ENCODE measurements at places on chromosomes 12 and 14. TPM values are rescaled to one million over a fixed set of nuclear protein-coding genes. Genes with fewer than 3 reads are reported as not detected.

Gene HOXC12
- total RNA-seq: not detected

Gene FGD4
- 3.5 TPM for total RNA-seq

Gene PDZRN4
- not detected for total RNA-seq

Gene C12orf60
- total RNA-seq: 0.79 TPM

Gene KRT6C
- total RNA-seq: not detected

Gene DBX2
- not detected for total RNA-seq

Gene BCL7A
- 1.1 TPM for total RNA-seq

Gene SLC7A8
- total RNA-seq: 0.42 TPM

Gene KLRC1
- total RNA-seq: 83.1 TPM

Gene LUM
- total RNA-seq: not detected

- DNase-seq: peak; percentile 52
These were observed 205.4 kb downstream of the DAD1 start for GRCh38 chr14:22383515-22384166.

DNA sequence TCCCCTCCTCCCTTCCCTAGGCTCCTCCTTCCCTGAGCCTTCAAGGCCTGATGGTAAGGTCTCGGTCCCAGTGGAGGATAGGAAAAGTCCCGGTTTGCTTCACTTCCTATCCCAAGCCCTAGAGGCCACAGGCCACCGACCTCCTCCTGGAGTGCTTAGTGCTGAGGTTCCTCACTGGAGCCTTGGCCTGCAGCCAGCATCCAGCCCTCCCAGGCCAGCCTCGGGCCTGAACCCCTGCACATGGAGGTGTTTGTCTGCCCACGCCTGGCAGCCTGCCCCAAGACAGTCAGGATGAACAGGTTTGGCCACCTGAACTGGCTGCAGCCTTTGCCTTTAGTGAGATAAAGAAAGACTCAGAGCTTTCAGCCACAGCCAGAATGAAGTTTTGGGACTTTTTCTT is 15.8 kb upstream of the KRT7 start:
- no peak for DNase-seq

DNA sequence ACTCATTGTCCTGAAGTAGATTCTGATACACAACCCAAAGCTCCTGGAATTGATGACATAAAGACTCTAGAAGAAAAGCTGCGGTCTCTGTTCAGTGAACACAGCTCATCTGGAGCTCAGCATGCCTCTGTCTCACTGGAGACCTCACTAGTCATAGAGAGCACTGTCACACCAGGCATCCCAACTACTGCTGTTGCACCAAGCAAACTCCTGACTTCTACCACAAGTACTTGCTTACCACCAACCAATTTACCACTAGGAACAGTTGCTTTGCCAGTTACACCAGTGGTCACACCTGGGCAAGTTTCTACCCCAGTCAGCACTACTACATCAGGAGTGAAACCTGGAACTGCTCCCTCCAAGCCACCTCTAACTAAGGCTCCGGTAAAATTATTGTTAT is 63.8 kb downstream of the RAD52 start:
- DNase-seq: no peak

DNA sequence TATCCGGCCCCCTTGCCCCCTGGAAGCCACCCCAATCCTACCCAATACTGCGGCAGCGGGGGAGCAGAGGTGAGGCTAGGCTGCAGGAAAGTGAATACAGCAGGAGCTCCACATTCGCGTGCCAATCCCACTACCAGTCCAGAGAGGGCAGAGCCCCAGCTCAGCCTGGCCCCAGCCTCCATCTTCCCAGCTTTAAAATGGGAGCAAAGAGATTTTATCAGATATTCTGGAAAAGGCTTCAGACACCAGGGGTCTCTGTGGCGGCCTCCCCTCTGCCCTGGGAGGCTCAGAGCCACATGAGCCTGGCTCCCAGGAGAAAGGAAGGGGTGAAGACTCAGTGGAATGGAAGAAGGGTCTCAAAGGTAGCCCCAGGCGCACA is 72.7 kb downstream of the NCOR2 start:
- DNase-seq: no peak

GRCh38 chr12:6044082-6044481 is 80.4 kb downstream of the VWF start:
- no peak for DNase-seq

DNA sequence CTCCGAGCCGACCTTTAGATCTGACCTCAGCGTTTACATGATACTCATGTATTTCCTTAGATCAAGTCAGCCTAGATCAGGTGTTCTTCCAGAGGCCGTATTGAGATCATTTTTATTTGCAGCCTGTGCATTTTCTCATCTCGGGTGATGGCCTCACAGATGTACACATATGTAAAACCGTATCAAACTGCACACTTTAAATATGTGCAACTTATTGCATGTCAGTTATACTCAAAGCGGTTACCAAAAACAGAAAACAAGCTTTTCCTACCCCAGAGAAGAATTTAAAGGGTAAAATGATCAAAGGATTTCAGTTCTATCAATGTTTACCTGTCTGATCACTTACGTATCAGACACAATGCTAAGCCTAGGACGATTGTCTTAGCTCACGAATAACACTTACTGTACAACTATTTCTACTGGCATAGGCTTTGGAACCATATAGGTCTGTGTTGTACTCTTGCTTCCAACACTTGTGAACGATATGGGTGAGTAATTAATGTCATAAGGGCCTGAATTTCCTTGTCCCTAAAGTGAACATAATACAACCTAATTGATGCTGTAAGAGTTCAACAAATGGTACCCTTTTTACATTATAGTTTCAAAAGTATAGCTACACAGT is 628 bp upstream of the LLPH start:
- DNase-seq: no peak

- no peak for DNase-seq
These were observed 171.0 kb upstream of the HIF1A start for GRCh38 chr14:61524211-61524806.

DNA sequence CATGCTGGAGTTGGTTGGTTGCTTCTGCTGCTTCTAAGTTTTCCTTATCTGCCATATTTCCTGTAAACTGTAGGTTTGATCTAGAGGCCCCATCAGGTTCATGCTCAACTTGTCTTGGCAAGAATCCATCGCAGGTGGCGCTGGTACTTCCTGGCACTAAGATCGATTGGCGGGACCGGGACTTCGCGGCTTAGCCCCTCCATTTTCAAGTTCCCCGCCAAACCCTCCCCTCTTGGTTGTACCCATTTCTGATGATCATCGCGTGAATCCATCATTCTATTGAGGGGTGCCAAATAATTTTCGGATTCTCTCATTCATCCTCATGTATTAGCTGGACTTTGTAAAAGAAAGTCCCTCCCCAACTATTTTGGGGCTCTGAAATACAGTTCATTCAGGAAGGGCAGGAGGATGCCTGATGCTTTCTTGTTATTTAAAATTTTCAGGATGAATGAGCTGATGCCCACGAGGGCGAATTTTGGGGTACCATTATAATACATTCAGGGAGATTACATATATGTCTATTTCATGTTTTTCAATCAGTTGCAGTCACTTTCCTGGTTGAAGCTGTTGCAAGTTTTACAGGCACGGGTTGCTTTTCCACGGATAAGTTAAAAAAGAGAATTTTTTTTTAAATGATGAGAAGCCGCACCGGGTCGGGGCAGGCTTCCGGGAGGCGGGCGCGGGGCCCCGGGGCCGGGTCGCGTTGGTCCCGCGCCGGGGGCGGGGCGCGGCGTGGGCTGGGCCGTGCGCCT is 395 bp upstream of the BRI3BP start:
- DNase-seq: peak; percentile 94

DNA sequence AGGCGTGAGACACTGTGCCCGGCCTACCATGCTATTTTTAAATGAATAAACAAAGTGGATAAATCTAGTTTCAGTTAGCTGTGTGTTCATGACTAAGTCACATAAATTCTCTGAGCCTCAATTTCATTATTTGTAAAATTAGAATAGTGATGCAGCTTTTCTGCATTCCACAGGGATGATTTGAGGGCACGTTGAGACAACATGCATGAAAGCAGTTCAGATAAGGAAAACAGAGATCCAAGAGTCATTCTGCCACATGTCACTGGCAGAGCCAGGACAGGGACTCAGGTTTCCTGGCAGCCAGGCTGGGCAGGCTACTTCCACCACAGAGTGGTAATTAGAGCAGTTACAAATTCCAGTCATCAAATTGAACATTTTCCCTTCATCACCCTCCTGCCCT is 2.9 kb upstream of the PPP4R4 start:
- DNase-seq: no peak

GRCh38 chr12:54160769-54161480 is 27.9 kb downstream of the SMUG1 start:
- DNase-seq: no peak

GRCh38 chr14:49853572-49854375 is 1.2 kb upstream of the NEMF start:
- peak; percentile 86 for DNase-seq

GRCh38 chr12:65175385-65175784 is 6.0 kb downstream of the LEMD3 start:
- no peak for DNase-seq

GRCh38 chr14:33764876-33765650 is 185.8 kb downstream of the EGLN3 start:
- DNase-seq: no peak

- DNase-seq: no peak
These were observed 19.8 kb upstream of the SMUG1 start for GRCh38 chr12:54208591-54208990.

DNA sequence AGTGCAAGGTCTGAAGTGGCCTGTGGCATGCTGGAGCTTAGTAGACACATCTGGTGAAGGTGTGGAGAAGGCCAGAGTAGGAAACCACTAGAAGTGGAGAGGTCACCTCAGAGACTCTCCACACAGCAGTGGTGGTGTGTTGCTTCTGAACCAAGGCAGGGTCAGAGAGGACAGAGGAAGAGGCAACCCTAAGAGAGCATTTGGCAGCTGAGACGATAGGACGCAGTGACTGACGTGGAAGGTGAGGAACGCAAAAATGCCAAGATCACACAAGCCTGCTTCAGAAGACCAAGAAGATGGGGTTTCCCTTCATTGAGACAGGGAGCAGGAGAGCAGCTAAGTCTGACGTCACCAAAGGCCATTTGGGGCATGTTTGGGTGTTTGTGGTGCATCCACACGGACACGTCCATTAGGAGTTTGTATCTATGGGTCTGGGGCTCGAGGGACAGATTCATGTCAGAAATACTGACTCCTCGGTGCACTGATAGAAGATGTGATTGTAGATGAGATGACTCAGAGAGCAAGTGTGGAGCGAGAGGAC is 338.1 kb downstream of the CACNA1C start:
- DNase-seq: no peak

GRCh38 chr14:88137327-88137726 is 132.4 kb downstream of the GPR65 start:
- no peak for DNase-seq

GRCh38 chr12:123767613-123768012 is 5.5 kb downstream of the DNAH10 start:
- peak; percentile 47 for DNase-seq

GRCh38 chr14:22915886-22916521 is 2.9 kb downstream of the RBM23 start:
- DNase-seq: no peak

DNA sequence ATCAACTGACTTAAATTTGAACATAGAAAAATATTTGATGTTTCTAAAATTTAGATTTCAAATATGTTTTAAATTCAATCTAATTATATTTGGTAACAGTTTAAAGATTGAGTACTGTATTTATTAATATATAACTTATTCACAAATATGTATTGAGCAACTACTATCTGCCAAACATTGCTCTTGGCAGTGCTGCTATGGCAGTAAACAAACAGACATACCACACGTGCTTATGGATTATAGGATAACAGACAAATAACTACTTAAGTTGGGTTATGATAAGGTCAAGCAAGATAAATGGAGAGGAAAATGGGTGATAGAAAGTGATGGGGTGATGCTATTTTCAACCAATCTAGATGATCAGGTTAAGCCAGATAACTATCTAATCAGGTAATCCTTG is 538.1 kb downstream of the C12orf50 start:
- no peak for DNase-seq

DNA sequence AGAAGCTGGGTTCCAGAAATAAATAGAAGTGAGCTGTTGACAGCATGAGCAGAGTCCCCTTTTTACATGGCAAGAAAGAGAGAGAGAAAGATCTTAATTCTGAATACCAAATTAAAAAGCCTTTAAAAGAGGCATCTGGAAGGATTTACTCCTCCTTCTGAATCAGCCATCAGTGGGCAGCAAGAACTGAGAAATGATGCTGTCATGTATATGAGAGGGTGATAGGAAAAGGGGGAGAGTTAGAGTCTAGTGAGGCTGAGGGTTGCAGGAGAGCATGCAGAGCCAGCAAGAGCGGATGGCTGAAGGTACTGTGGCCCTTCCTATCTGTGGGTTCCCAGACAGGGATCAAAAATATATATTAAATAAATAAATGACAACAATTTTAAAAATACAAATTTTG is 34.5 kb upstream of the GNG2 start:
- no peak for DNase-seq

DNA sequence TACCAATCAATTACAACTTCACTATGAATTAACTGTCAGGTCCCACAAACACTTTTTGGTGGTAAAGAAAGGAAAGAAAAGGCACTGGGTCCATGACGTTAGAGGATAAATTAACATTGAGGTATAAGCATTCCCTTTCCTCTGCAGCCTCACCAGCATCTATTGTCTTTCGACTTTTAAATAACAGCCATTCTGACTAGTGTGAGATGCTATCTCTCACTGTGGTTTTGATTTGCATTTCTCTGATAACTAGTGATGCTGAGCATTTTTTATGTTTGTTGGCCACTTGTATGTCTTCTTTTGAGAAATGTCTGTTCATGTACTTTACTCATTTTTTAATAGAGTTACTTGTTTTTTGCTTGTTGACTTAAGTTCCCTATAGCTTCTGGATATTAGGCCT is 9.4 kb downstream of the ANKS1B start:
- no peak for DNase-seq

- DNase-seq: no peak
These were observed 206.1 kb downstream of the PRKD1 start for GRCh38 chr14:29721586-29721985.

DNA sequence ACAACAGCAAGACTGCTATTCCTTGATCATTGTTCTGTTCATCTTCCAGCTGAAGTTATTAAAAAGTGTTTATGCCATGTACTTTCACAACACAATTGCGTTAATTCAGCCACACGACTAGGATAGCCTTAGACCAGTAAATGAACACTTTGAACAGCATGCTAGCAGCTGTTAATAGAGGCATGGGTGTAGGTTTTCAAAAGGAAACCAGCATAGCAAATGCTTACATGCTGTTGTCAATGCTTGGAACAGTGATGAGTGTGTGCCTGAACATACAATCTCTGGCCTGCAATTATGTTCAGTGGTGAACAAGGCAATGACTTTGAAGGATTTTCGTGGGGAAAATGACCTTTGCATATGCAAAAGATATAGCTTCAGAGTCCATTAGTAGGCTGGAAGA is 127.4 kb upstream of the RBM19 start:
- no peak for DNase-seq

- peak; percentile 84 for DNase-seq
These were observed 87.4 kb downstream of the B4GALNT3 start for GRCh38 chr12:546920-547845.
